ENCODE measurements at places on chromosomes 12 and 14.

- no peak for DNase-seq
These were observed 67.1 kb downstream of the IFNG-AS1 start for GRCh38 chr12:68056300-68056699.

DNA sequence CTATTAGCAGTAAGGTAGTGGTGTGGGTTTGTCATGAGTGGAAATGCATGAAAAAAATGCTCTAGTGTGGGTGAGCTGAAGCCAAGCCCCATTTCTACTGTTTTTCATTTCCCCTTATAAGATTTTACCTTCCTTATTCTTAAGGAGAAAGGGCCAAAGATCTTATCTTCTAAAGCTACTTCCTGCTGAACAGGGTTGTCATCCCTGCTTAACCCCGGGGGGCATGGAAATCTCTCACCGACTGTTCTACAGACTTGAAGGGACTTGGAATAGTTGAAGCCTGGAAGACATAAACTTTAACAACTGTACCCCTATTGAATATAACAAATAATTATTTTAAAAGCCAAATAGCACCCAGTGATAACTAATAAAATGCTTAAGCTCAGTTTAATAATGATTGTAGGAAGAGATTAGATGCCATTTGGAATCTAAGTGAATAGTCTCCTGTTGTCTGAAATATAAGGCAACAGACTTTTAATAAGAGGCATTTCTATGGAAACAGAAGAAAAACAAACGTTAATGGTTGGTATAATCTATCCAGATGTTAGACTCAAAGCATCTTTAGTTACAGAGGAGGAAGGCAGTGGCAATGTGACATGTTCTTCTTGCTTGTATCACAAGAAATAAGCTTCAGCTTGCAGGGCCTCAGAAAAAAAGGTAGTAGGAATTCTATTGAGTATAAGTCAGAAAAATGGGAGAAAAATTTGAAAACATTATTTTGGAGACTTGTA, 1.8 kb upstream of the GMFB start:
- DNase-seq, result no peak

GRCh38 chr14:99612071-99612737, 8.2 kb upstream of the CCDC85C start:
- DNase-seq, result no peak

DNA sequence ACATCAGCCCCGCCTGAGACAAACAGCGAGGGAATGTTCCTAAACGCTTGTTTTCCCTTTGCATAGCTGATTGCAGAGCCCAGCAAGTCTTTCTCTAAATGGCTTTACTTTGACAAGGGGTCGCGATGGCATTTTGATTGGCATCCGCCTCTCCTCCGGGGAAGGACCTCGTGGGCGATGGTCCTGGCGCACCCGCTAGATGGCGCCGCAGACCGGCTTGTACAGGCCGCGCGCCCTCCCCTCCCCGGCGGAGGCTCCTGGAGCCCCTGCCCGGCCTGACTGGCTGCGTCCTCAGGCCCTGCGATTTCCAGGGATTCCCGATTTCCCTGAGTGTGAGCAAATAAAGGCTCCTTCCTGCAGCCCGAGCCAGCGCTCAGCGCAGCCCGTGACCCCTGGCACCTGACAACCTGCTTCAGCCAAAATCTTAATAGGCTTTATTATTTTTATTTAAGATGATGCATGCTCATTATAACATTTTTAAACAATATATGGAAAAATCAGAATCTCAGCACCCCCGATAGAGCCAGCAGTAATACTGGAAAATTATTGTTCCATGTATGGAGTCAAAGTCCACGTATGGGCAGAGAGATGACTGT, 468.3 kb downstream of the AACS start:
- no peak for DNase-seq

DNA sequence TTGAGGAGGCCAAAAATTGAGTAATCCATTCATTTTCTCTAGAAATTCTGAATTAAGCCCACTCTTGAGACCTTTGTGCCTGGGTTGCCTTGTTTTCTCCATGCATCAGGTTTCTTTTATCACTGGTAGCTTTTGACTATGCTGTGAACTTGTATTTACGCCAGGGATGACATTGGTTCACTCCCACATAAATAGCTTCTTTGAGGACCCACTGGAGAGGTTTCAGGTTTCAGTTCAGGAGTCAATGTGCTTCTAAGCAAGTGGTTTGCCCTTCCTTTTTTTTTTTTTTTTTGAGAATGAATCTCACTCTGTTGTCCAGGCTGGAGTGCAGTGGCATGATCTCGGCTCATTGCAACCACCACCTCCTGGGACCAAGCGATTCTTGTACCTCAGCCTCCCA, 10.2 kb upstream of the SLC17A8 start:
- no peak for DNase-seq

DNA sequence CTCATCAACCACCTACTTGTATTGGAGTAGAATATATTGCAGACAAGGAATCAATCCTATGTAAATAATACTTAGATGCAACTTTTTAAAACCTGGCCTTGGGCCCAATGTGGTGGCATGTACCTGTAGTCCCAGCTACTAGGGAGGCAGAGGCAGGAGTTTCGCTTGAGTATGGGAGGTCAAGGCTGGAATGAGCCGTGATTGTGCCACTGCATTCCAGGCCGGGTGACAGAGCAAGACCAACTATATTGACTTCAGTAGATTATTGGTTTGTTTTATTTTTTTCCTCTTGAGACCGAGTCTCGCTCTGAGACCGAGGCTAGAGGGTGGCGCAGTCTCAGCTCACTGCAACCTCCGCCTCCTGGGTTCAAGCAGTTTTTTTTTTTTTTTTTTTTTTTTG, 3.6 kb downstream of the LARP4 start:
- DNase-seq, result no peak

DNA sequence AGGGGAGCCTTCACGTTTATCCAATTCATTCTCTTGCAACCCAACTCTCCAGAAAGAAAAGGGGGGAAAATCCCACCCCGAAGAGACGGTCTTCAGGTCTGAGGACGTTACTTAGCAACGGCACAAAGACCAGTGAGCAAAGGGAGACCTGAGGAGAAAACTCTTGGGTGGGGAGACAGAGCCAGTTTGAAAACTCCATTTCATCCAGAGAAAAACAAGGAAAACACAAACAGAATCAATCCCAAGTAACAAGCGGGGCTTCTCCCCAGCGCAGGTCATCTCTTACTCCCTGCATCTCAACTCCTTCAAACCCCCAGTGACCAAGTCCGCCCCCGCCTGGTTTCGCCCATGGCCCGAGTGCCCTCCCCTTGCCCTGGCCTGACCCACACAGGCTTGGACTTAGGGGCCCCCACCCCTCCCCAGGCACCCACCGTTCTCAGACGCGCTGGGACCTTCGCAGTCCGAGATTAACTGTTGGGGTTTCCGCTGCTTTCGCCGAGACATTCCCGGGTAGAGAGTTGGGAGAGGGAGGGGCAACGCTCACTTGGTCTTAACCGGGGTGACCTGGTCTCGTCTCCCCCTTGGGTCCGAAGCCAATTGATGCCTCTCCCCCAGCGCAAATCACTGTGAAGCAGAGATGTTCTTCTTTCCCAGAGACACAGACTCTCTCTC, 10.4 kb upstream of the SALL2 start:
- DNase-seq, result no peak

GRCh38 chr12:90899456-90900182, 55.4 kb downstream of the CCER1 start:
- no peak for DNase-seq

- DNase-seq, result no peak
These were observed 25.4 kb downstream of the DPF3 start for GRCh38 chr14:72868500-72868899.

DNA sequence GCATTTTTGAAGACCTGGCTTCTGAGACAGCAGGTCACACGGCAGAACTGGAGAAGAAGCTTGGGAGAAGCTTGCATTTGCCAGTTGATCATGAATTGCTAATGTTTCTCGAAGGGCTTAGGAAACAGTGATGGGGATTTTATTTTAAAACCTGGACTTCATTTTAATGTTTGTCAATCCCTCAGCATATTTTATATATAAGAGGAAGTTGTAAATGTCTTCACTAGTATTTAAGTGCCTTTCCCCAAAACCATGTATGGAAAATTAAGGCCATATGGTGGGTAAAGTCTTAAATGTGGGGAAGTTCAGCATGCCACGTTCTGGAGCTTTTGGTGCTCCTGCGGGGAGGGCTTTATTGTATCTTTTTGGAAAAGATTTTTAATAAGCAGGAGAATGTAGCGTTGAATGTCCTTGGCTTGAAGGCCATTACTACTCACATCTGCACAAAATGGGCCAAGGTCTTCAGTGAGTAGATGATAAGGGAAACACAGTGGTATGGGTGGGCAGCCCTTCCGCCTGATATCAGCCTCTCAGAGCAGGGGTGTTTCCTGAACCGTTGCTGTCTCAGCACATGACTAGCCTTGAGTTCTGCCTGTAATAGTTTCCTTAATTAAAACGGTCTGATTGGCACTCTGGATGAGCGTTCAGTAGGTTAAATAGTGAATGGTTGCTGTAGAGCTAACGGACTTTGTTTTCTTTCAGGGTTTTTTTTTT, 511.4 kb downstream of the PCNX1 start:
- no peak for DNase-seq

- no peak for DNase-seq
These were observed 117.2 kb upstream of the FZD10 start for GRCh38 chr12:130044991-130045621.

- no peak for DNase-seq
These were observed 140.4 kb downstream of the CHST11 start for GRCh38 chr12:104596898-104597843.

DNA sequence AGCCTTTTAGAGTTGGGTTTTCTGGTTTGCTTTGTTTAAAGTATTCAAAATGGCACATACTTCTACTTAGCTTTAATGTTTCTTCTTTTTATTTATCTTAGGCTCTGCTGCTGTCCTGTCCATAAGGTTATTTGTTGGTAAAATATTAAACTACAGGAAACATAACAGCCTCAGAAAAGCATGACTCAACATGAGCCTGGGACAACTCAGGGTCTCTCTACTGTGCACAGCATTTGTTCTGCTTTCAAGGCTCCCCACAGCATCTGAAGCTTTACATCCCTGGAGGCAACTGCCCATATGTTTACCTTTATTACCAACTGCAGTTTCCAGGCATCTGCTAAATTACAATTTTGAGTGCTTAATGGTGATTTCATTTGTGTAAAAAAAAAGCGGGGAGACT, 954.2 kb upstream of the FBXO33 start:
- DNase-seq, result no peak

GRCh38 chr12:125148316-125148715, 83.1 kb downstream of the AACS start:
- no peak for DNase-seq

DNA sequence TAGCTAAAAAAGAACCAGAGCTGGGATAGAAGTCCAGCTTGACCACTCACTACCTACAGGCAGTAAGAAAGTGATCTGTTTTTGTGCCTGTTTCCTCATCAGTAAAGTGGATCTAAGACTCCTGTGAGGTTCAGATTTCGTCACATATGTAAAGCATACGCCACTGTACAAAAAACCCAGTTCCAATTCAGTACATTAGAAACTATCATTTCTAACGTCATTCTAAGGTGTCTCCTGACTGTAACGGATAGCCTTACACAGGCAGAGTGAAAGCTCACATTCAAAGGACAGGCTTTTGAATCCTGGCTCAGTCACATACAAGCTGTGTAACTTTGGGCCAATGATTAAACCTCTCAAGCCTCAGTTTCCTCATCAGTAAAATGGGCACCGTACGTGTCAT, 3.5 kb downstream of the SLC15A4 start:
- DNase-seq, result no peak

GRCh38 chr12:18446061-18446644, 184.8 kb downstream of the PIK3C2G start:
- no peak for DNase-seq

- no peak for DNase-seq
These were observed 48.5 kb downstream of the CYP46A1 start for GRCh38 chr14:99732436-99733210.

- DNase-seq, result no peak
These were observed 10.4 kb downstream of the RHOJ start for GRCh38 chr14:63214417-63215196.

DNA sequence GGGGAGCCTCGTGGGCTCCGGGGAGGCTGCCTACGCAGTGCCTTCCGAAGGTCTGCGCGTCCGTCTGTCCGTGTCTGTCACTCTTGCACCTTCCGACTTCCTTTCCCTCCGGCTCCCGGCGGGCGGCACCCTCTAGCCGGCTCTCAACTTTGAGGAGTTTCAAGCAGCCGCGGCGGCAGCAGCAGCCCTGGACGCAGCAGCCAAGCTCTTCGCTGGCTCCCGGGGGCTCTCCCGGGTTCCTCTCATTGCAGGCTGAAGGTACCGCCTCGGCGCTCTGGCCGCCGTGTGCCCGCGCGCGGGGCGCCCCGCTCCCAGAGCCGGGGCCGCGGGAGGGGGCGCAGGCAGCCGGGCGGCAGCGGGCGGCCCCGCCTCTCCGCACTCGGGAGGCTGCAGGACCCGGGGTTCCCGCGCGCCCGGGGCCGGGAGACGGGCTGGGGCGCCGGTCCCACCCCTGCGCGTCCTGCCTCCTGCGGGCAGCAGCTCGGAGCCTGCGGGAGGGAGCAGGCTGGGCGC, at the start of the genes AMIGO2 and PCED1B:
Gene AMIGO2, minus strand, starts transcription at position 492 of the 513 bp plus-strand sequence. CDS start 957 bp downstream, outside the sequence.
Gene PCED1B, plus strand, starts transcription at position 154 of the 513 bp plus-strand sequence. CDS start 155,443 bp downstream, outside the sequence.
- peak; percentile 41 for DNase-seq

DNA sequence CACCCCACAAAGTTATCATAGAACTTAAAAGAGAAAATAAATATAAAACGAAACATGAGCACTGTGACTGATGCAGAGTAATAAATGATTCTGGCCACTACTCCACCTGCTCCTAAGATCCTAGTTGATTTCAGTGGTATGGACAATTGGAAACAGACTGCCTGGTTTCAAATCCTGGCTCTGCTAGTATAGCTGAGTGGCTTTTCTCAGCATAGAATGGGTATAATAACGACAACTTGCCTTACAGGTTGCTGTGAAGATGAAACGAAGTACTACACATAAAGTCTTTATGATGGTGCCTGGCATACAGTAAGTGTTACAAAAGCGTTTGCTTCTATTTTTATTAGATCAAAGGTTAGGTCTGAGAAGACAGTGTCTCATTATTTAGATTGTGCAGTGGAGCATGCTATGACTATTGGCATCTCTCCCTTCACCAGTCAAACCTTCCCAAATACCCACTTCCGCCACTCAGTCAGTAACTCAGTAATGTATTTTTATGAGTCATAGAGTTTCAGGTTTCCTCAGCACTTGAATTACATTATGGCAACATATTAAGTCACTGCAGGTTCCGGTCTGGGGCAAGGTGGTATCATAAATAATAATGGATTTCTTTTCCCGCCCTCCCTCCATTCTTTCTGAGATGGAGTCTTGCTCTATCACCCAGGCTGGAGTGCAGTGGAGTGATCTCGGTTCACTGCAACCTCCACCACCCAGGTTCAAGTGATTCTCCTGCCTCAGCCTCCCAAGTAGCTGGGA, 29.7 kb upstream of the NR2C1 start:
- DNase-seq, result peak; percentile 5

GRCh38 chr12:120640861-120641833, 721 bp downstream of the CABP1 start:
- peak; percentile 10 for DNase-seq

DNA sequence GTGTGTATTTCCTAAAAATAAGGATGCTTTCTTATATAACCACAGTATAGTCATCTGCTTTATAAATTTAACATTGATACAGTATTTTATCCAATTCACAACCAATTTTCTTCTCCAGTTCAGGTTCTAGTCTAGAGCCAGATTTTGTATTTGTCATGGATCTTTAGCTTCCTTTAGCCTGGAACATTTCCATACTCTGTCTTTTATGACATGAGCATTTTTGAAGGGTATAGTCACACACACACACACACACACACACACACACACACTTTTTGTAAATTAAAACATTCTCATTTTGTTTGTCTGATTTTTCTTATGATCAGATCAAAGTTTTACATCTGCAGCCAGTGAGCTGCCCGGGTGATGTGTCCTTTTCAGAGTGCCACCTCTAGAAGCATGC, 25.4 kb downstream of the CGRRF1 start:
- no peak for DNase-seq
